Trophoblast cell (in vitro differentiated cells and primary cell): ENCODE measurements at places on chromosomes 16 and 17.

GRCh38 chr16:49929626-49930025, 73.7 kb upstream of the ZNF423 start:
- no peak for DNase-seq

- peak; percentile 54 for DNase-seq
Observed at GRCh38 chr16:69863401-69864281, 87.5 kb upstream of the CLEC18A start.

DNA sequence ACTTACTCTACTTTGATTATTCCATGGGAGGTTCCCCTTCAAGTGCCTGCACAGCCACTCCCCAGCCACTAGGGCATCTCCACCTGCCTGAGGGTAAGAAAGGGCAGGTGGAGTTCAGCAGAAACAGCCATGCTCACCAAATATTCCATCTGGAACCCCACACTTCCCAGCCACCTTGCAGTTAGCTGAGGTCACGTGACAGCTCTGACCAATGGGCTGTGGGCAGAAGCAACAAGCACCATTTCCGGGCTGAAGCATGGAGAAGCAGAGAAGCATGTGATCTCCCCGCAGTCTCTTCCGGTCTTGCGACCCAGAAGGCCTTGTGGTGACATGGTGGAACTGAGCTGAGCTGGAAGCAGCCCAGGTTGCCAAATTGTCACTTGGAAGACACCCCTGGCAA, 108.6 kb downstream of the CCT6B start:
- no peak for DNase-seq

DNA sequence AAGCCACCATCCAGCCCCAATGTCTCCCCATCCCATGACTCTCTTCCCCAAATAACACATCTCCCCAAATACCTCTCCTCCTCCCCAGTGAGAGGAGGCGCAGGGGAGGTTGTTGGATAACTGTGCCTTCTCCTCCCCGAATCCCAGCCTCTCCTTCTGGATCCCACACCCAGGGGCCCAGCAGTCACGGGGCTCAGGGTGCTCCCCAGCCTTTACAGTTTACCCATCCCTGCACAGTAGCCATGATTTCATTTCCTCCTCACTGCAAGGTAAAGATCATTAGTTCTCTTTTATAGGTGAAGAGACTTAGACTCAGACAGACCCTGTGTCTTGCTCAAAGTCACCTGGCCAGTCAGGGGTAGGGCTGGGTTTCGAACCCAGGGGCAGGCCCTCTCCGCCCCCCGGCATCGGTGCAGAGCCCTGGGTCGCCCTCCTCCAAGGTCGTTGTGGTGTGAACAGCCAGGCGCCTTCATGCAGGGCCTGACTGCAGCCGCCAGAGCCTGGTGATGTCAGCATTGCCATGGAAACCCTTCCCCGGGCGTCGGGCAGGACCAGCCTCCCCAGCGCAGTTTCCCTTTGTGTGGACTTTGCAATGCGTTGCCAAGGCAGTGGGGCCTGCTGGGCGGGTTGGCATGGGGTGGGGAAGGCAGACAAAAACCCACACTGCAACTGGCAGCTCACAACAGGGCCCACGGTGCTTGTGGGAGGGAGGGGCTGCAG, 53.3 kb upstream of the TOB1 start:
- peak; percentile 82 for DNase-seq

- no peak for DNase-seq
Observed at GRCh38 chr17:3961564-3962047, 2.6 kb downstream of the ATP2A3 start.

DNA sequence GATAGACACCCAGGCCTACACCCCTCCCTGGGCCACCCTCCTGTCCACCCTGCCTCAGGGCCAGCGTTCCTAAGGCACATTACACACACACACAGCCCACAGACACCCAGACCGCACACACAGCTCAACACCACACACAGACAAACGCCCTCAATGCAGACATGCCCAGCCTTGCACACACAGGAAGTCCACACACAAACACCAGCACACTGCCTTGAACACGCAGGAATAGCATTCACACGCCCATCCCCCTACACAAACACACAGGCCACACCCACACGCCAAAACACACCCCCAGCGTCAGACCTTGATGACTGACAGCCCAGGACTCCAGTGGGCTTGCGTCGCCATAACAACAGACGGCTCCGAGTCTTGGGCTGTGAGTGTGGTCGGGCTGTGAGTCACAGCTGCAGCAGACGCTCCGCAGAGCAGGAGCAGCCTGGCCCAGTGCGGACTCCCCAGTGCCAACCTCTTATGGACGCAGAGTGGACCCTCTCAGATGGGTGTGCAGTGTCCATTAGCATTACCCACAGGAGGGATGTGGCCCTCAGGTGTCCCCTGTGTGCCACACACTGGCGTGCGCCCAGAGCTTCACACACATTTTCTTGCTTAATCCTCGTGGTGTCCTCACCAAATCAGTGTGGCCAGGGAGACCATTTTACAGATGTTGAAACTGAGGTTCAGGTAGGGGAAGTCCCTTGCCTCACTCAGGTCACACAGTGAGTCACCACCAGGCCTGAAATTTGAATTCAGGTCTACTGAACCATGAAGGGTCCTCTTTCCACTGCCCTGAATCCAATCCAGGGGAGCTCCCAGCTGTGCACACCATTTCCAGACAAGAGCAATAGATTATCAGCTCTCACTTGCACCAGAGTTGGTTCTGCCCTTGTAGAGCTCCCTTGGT, 17.8 kb upstream of the RAI1 start:
- peak; percentile 67 for DNase-seq

DNA sequence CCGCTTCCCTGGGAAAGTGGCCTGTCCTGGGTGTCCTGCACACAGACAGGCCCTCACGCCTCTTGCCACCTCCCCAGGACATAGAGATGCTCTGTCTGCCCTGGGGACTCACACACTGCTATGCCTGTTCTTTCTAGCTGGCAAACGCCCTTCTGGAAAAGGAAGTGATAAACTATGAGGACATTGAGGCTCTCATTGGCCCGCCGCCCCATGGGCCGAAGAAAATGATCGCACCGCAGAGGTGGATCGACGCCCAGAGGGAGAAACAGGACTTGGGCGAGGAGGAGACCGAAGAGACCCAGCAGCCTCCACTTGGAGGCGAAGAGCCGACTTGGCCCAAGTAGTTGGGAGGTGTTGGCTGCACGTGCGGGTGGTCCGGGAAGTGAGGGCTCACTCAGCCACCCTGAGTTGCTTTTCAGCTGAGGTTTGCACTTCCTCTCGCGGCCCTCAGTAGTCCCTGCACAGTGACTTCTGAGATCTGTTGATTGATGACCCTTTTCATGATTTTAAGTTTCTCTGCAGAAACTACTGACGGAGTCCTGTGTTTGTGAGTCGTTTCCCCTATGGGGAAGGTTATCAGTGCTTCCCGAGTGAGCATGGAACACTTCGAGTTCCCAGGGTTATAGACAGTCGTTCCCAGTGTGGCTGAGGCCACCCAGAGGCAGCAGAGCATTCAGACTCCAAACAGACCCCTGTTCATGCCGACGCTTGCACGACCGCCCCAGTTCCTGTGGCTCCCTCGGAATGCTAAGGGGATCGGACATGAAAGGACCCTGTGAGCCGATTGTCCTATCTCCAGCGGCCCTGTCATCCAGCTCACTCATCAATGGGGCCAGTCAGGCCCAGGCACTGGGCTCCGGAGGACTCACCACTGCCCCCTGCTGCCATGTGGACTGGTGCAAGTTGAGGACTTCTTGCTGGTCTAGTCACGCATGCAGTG, 3.5 kb upstream of the RPL13 start:
- peak; percentile 76 for DNase-seq

DNA sequence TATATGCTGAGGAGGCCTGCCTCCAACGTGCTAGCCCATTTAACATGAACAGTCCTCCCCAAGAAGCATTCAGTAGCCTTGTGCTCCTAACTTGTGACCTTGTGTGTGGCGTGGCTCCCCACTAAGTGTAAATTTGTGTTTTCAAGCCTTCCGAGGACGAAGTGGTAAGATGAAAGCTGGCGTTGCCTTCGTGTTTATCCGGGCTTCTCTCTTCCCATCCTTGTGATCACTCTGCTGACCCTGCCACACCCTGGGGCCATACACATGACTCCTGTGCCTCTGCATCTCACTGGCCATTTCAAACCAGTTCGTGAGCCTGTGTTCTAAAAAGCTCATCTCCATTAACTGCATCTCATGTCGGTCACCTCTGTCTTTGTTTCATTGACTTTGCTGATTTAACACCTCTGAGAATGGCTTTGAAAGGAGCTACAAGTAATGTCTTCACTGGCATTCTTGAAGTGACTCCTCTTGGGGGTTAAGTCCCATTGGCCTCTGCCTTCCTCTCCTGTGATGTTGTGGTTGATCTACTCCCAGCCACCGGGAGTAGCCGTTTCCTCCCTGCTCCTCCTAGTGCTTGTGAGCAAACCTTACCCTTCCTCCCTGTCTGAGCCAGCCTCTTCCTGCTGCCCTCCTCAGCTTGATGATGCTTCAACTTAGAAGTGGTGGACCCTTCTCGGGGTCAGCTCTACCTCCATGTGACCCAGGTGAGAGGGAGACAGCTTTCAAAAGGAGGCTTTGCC, 27.4 kb upstream of the NAGLU start:
- DNase-seq = no peak

GRCh38 chr16:23709536-23709935, 3.5 kb downstream of the ERN2 start:
- DNase-seq = no peak

DNA sequence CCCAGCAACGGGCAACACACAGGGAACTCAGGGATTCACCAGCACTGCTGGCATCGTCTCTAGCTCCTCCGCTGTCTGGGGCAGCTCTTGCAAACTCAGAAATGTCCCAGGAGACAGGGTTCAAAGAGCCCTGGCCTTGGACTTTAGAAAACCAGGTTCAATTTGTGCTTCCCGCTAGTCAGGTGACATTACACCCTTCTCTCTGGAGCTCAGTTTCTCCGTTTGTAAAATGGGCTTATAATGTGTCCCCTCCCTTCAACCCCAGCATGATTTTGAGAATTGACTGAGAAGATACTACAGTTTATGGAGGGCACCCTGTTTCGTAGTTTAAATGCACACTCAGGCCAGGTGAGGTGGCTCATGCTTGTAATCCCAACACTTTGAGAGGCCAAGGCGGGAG, 1.9 kb upstream of the MYCBPAP start:
- no peak for DNase-seq

- no peak for DNase-seq
Observed at GRCh38 chr16:68402748-68403040, 45.6 kb downstream of the SMPD3 start.

GRCh38 chr17:48175692-48176470, 68.3 kb downstream of the SNX11 start:
- DNase-seq = no peak

DNA sequence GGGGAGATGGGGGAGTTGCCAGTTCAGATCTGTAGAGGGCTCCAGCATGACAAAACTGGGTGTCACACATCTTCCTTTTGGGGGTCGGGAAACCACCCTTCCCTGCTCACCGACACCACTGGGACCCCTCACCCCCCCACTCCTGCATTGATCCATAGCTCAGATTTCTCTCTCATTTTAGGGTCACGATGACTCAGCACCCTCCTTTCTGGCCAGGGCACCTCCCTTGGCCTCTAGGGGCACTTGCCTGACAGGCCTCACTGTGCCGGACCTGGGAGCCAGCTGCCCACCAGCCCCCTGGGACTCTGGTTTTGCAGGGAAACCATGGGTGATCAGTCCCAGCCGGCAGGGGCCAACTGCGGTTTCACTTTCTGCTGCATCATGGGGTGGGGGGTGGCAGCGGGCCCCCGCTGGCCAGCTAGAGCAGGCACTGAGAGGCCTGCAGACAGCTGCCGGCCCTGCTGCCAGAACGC, 239.4 kb downstream of the MRTFB start:
- DNase-seq = no peak

GRCh38 chr16:14409563-14409962, 220.5 kb downstream of the PARN start:
- peak; percentile 71 for DNase-seq

GRCh38 chr16:28210979-28211588, 681 bp downstream of the XPO6 start:
- DNase-seq = peak; percentile 71

- DNase-seq = no peak
Observed at GRCh38 chr16:7867831-7868230, 535.2 kb downstream of the RBFOX1 start.

DNA sequence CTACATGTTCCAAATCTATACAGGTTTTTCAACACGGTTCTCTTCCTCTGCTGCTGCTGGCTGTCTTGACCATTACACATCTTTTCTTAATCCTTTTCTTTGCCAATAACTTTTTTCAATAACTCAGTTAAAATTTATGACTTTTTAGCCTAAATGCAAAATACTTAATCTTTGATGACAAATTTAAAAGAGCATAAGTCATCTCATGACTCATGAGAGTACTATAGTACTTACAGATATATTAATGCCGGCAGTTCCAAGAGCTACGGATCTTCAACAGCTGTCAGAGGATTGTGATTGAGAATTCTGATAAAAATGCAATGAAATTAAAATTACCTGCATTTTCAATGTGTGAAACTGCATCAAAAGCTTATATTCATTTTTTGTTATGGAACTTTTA, 105.5 kb downstream of the KPNA2 start:
- DNase-seq = no peak

GRCh38 chr17:57375770-57376225, 119.5 kb downstream of the MSI2 start:
- DNase-seq = peak; percentile 77
